NCI-H2029 treated with DMSO at 0.1 percent for 48 hours (cell line): ENCODE measurements at places on chromosomes 7 and 10.

- no peak for DNase-seq
These were observed 147.1 kb upstream of the PRSS1 start for GRCh38 chr7:142602183-142602582.

- no peak for DNase-seq
These were observed 852 bp downstream of the FOXI2 start for GRCh38 chr10:127737563-127738511.

DNA sequence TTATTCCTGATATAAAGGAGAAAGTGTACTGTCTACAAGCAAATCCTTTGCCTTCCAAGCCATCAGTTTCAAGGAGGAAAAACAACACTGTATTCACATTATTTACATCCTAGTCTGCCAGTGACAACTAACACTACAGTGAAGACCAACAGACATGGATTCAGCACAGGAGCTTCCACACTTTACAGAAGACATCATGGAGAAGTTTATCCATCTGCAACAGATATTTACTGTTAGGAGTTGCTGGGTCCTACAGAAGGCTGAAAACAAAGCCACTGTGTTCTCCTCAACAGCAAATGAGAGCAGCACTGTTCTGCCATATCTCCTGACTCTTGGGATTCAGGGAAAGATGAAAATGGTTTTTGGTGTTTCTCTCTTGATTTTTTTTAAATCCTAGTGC, 31.9 kb downstream of the NAPEPLD start:
- DNase-seq: no peak

- DNase-seq: peak; percentile 25
These were observed 103.0 kb downstream of the DOCK4 start for GRCh38 chr7:112103246-112103645.

- DNase-seq: no peak
These were observed 37.9 kb downstream of the GLI3 start for GRCh38 chr7:42198974-42199668.

- no peak for DNase-seq
These were observed 10.1 kb downstream of the PDGFA start for GRCh38 chr7:509426-510130.

GRCh38 chr7:106813705-106814305, 51.3 kb upstream of the PIK3CG start:
- DNase-seq: no peak

DNA sequence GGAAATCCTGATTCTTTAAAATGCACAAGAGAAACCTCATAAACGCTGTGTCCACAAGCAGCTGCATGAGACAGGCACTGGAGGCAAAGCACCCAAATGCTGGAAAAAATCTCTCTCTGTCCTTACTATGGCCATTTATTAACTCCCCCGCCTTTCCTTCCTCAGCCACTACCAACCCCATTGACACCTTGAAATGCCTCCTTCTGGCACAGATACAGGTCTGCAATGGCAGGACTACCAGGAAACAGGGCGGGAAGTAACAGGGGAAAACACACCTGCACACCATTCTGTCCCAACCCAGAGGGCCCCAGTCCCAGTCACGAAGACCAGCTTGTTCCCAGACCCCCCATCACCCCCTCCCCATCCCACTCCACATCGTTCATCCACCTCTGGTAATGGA, 224.3 kb downstream of the PARD3 start:
- DNase-seq: no peak

GRCh38 chr10:121976607-121977006, 1.6 kb upstream of the NSMCE4A start:
- DNase-seq: no peak

DNA sequence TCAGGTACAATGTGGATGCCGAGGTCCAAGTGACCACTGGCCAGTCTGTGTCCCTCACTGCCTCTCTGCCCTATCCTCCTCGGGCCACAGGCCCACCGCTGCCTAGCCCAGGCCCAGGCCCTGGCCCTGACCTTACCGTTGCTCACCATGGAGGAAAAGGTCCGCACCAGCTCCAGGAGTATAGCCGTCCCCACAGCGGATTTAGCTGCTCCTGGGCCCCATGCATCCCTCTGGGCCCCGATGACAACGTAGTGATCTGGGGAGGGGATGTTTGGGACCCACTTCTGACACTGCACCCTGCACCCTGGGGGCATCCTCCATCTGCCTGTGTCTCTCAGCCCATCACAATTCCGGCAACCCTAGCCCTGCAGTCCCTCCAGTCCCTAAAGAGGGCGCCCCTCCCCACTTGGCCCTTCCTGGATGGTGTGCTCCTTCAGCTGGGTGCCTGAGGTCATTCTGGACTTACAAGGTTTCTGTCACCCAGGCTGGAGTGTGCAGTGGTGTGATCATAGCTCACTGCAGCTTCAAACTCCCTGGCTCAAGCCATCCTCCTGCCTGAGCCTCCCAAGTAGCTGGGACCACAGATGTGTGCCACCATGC, 12.1 kb downstream of the TFR2 start:
- DNase-seq: no peak

DNA sequence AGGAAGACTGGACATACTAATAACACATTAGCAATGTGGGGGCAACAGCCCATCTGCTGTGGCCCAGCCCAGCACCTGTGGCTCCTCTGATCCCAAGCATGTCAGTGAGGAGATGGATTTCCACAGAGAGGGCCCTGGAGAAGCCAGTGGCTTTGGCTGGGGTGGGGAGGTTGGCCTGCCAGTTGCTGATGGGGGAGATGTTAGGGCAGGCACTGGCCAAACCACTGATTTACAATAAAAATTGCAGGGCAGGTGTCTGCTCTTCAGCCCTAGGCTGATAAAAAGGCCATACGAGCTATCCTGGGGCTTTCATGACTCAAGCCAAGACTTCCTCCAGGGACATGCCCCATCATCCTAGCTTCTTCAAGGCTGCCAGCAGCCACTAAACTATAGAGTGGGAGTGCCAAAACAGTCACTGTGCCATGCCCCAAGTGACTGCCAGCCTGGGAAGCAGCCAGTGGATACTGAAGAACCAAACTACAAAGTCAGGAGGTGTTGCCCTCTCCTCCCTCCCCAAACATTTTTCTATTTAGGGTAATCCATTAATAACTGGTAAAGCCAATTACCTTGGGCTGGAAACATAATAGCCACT, 37.8 kb downstream of the DPCD start:
- no peak for DNase-seq

- no peak for DNase-seq
These were observed 105.3 kb downstream of the PPP1R3A start for GRCh38 chr7:113813471-113813870.

- DNase-seq: no peak
These were observed 8.0 kb downstream of the ZNF518A start for GRCh38 chr10:96138102-96138501.

DNA sequence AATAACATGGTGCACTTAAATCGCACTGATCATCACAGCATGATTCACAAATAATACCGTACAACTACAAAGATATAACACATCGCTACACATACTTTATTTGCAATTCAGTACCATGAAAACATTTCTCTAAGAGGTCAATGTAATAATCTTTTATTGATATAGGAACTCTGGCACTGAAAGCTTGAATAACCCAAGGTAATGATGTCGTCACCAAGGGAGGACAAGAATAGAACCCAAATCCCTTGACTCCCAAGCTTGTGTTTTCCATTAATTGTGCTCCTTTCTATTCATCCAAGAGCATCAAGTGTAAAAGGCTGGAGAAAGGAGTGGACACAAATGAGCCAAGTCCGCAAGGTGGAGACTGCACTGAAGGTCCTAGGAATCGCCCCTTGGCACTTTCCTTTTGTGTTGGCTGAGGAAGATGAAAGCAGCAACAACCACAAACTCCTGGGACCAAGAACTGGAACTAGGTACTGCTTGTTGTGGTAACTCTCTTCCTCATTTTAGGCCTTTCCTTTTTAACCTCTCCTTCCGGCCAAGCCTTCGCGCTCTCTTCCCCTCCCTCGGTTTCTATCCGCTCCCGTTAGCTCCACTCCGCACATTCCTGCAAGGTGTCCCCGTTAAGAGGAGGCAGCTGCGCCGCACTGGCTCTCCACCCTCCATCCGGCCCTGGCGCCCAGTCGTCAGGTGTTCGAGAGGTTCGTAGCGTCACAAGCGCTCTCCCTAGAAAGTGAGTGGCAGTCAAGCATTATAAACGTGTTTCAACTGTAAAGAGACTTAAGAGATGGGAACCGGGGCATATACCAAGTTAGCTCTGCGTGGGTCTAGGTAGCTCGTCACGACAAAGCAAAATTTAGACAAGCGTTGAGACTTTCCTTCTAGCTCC, 1.0 kb upstream of the CBLL1 start:
- no peak for DNase-seq

DNA sequence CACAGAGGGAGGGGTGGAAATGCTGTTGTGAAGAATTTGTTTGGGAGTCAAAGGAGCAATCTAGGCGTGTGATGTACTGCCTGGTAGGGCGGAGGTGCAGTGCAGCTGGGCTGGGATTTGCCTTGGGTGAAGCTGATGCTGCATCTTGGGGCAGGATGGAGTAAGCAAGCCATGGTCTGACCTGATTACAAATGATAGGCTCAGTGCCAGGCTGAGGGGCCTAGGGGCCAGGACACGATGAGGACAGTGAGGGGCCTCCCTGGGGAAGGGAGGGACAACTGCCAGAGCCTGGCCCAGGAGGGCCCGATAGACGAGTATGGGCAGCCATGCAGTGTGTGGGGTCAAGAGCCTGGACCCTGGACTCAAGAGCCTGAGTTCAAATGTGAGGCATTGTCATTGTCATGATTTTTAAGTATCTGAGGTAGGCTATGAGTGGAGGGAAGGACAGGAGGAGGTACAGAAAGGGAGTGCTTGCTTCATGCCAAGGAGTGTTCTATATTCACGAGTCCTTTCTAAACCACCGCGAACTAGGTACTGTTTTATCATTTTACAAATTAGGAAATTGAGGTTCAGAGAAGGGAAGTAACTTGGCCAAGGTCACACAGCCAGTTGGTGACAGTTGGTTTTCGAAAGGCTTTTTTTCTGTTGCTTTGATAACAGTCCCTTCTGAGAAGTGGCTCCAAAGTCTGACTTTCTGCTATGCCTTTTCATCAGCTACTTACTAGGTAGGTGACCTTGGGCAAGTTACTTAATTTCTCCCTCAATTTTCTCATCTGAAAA, 29.7 kb downstream of the HIF1AN start:
- no peak for DNase-seq

GRCh38 chr7:31095286-31096197, 43.4 kb downstream of the ADCYAP1R1 start:
- DNase-seq: no peak

- no peak for DNase-seq
These were observed 95.4 kb upstream of the AFAP1L2 start for GRCh38 chr10:114499630-114500190.

GRCh38 chr7:92415225-92415624, 32.1 kb upstream of the GATAD1 start:
- DNase-seq: no peak

GRCh38 chr10:73859784-73860491, 14.4 kb downstream of the CAMK2G start:
- DNase-seq: no peak

DNA sequence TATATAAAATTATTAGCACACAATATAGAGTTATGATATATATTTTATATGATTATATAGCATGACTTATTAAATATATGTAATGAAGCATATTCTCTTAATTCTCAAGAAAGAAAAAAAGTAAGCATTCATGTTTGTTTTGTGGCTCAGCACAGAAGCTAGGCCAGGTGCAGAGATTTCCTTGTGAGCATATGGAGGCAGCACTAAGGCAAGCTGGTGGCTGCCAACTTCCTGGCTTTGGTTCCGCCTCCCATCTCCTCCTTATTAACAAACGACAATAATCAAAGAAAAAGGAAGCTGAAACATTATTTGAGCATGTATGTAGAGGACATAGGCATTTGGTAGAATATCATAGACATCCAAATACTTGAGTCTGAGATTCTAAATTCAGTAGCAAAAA, 130.3 kb downstream of the ST7 start:
- no peak for DNase-seq

- no peak for DNase-seq
These were observed 75.0 kb downstream of the GPR141 start for GRCh38 chr7:37758501-37759045.

GRCh38 chr10:104345941-104346340, 7.7 kb upstream of the ITPRIP start:
- DNase-seq: no peak

GRCh38 chr10:33974976-33975478, 640.6 kb upstream of the NRP1 start:
- DNase-seq: no peak

- DNase-seq: no peak
These were observed 120.5 kb downstream of the CUX1 start for GRCh38 chr7:101937717-101938514.

GRCh38 chr10:80465839-80466590, 11.9 kb downstream of the TSPAN14 start:
- DNase-seq: no peak

DNA sequence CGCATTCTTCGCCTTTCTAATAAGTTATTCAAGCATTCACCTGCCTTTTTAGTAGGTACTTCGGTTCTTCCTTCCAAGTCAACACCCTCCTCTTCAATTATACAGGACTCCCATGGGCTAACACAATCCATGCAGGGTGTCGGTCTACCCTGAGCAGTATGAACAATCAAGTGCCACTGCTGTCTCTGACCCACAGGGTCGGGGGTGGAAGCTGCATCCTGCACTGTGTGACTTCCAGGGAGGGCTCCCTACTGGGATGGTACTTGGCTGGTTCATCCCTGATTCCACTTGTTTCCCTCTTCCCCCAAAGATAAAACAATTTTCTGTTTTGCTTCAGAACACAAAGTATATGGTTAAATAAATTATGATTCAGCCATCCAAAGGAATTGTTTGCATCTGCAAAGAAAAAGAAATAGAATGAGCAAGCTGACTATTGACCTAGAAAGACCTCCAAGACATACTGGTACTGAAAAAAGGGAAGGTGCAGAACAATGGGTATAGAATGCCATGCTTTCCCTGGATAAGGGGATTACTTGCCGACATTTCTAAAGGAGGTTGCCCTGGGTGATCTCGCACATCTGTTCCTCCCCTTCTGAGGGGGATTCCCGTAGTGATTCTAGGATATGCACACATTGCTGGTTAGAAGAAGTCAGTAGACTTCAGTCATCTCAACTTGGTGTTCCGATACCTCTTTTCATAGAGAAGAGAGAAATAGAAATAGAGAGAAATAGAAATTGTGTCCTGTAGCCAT, 89.1 kb upstream of the AGR3 start:
- no peak for DNase-seq

GRCh38 chr7:159210581-159211235, 66.0 kb upstream of the VIPR2 start:
- no peak for DNase-seq

DNA sequence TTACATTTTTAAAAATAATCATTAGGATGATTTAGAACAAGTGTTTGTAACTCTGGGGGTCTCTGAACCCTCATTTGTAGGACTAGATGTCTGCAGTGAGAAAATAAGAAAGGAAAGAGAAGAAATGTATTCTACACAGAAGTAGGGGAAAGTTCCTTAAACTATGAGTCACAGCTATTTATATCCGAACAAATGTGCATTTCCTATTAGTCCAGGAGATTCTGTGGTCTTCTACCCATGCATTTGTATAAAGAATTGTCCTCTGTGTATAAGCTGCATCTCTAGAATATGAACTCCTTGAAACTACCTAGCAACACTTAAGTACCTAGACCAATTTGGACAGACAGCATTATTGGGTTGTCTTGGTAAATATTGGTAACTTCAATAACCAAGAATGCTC, 15.9 kb upstream of the CD36 start:
- DNase-seq: no peak
